Naive thymus-derived CD8-positive, alpha-beta T cell (primary cell): ENCODE measurements at places on chromosomes 13 and 19. TPM values are rescaled to one million over a fixed set of nuclear protein-coding genes. Genes with fewer than 3 reads are reported as not detected.

DNA sequence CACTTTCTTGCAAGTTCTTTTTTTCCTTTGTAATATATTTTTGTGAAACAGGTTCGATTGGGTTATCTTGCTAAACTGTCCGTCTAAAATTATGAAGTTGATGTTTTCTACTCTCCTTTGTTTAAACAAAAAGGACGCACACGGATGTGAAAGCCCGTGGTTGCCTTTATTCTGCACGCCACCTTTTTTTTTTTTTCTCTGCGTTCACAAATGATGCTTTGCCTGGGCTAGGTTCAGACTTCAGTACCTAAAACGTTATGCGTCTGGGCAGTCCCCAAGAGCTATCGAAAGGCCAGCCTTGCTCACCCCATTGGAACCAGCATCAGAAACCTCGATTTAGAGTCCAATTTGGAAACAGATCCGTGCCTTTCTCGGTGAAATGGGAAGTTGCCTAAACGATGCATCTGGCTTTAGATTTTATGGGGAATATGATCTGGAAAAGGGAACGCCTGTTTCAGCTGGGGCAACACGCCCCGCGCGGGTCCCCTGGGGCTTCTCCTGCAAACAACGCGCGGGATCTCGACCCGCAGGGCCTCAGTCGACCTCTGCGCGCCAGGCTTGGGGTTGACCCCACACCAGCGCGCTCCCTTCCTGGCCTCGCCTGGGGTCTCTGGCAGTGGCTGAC lies 113.9 kb downstream of the KCNRG start:
- no peak for DNase-seq

Gene CYP2A6
- total RNA-seq = not detected

- no peak for DNase-seq
Observed at GRCh38 chr13:21242236-21242635, 65.8 kb downstream of the MRPL57 start.

Gene CYP4F8
- total RNA-seq = not detected

DNA sequence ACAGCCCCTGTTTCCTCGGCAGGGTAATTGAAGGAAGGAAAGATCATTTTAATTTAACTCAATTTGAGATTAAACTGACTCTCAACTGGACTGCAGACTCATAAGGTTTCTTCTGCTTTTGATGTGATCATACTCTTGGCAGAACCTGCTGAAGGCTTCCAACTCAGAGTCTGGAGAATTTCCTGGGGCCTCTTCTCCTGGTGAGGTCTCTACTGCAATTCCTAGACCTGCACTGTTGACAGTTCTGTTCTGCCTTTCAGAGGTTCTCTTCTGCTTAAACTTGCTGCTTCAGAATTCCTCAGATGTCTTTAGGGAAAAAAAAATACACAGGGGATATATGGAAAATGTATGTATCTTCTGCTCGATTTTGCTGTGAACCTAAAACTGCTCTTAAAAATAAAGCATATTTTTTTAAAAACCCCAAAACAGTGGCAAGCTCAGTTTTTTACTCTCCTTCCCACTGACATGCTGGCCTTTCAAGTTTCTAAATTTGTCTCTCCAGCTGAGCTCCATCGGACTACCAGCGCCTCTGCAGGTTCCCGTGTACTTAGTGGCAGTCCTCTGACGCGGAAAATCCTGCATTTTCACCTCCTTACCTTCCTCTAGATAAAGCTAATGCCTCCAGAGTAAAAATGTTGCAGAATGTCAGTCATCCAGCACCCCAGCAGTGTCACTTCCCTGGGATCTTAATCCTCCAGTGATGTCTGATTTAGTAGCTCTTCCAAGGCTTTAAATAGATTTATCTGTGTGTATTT lies 733.5 kb upstream of the SGCG start:
- no peak for DNase-seq

DNA sequence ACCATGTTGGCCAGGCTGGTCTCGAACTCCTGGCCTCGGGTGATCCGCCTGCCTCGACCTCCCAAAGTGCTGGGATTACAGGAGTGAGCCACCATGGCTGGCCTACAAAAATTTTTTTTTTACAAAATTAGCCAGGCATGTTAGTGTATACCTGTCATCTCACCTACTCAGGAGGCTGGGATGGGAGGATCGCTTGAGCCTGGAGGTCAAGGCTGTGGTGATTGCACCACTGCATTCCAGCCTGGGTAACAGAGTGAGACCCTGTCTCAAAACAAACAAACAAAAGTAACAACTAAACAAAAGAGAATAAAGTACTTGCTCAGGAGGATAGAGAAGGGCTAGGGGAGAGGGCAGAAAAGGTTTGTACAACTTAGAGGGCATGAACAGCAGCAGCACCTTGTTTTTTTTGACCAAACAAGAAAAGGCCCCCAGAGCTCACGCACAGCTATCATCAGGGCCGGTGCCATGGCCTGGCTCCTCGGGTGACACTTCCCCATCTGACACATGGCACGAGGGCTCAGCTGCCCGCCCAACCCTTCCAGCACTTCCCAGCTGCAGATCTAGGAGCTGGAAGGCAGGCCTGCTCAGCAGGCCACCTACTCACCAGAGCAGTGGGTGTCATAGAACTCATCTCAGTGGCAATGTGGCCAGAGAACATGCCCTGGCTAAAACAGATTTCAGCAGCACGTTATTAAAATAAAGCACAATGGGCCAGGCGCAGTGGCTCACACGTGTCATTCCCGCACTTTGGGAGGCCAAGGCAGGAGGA lies 8.6 kb upstream of the SLC7A9 start:
- DNase-seq = no peak

- DNase-seq = no peak
Observed at GRCh38 chr13:23673354-23673753, 103.1 kb downstream of the TNFRSF19 start.

Gene PRPF31
- 76.4 TPM for total RNA-seq

DNA sequence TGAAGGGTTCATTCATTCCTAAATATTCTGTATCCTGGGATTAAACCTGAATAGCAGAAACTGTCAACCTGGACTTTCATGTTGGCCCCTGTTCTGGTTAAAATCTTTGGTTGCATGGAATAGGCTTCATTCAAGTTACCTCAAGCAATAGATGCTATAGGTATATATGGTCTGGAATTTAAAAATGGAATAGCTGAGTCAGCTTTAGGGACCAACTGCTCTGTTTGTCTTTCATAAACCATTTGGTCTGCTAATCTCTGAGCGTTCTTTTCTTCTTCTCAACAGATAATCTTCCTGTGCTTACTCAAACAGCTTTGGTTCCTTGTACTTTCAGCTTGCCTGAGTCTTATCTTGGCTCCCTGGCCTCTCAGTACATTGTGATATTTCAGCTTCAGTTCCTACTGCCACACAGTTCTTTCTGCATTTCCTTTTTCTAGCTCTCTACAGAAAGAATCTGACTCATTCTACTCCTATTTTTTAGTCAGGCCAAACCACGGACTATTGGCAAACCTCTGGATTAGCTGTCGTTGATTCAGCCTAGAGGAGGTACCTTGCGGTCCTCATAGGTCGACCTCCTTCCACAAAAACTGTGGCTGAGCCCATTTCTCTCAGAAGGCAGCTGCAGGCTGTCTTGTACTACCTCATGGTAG lies 35.9 kb upstream of the MAB21L1 start:
- no peak for DNase-seq

Gene GRIN3B
- total RNA-seq = not detected

DNA sequence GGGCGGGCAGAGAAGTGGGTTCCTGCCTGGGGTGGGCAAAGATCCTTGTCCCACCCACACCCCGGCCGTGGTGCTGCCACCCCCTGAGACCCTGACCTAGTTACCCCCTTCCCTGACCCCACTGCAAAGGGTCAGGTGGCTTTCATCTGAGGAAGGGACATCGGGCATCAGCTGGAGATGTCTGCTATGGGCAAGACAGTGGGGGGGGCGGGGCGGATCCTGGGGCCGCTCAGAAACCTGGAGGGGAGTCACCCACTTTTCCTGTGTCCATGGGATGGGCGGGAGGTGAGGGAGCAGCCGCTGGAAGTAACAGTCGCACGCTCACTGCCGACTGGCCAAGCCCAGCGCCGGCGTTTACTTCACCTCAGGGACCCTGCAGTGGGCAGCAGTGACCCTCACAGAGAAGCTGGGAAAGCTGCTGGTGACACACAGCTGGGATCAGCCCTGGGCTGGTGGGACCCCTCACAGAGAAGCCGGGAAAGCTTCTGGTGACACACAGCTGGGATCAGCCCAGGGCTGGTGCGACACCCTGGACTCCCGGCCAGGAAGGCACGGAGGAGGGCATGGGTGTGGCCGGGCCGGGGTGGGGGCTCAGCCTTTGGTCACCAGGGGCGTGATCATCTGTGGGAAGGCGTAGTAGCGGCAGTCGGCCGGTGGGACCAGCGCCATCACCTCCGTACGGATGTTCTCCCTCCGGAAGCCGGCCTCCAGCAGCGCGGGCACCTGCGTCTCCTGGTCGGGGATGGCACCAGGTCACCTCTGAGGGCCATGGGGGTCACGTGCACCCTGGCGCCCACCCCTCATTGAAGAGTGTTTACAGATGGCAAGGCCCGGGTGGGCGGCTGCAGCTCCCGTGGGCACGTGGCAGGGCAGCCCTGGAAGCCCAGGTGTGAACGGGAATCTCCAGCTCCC lies 4.3 kb downstream of the GAMT start:
- DNase-seq = no peak

Gene AMER2
- not detected for total RNA-seq

GRCh38 chr19:10644260-10645007 lies 9.7 kb upstream of the ILF3 start:
- DNase-seq = peak; percentile 91

- no peak for DNase-seq
Observed at GRCh38 chr13:49100637-49101570, 119.2 kb upstream of the MLNR start.

GRCh38 chr19:13859361-13859880 lies 17.5 kb upstream of the NANOS3 start:
- DNase-seq = no peak

DNA sequence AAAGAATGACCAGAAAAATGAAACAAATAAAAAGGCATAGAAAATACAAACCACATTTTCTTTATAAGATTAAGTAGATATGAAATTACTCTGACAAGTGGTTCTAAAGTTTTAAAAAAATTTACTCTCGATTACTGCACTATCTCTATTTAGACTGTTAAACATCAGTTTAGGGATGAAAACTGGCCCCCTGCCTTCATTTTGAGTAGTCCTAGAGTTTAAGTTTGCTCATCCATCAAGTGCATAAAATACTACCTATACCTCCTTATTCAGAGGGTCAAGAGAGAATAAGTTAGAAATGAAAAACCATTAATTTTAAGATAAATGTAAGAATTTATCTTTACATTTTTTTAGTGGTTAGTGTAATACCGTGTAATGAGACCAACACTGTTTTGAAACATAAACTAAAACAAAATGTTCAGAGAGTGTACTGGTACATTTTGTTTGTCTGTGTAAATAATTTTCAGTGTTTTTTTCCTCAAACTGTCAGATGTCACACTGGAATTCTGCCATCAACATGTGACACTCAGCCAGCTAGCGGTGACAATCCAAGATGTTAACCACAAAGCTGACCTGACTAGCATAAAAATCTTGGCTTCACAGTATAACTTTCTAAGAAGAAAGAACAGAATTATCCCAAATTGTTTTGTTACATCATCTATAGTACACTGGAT lies 184.8 kb upstream of the PCDH20 start:
- DNase-seq = no peak

DNA sequence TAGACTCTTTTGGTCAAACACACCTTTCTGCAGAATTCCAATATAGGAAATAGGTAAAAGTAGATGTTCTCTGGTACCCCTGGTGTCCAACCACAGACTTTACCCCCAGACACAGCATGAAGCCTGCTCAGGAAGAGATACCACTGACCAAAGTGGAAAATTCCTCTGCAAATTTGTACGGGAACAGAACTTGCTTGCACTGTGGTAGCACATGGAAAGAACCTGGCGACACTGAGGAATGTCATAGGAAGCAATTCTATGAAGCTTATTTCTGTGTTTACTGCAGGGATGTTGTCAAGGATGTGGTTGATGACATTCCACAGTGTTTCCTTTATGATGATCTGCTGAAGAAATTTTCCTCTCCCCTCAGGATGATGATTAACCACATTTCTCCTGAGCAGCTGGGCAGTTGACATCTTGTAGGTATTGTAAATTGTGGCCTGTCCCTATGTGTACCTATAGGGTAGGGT lies 48.9 kb upstream of the TNFSF11 start:
- DNase-seq = no peak

GRCh38 chr19:31583148-31583547 lies 233.9 kb upstream of the TSHZ3 start:
- DNase-seq = no peak

Gene ZNF135
- total RNA-seq = 15.4 TPM

DNA sequence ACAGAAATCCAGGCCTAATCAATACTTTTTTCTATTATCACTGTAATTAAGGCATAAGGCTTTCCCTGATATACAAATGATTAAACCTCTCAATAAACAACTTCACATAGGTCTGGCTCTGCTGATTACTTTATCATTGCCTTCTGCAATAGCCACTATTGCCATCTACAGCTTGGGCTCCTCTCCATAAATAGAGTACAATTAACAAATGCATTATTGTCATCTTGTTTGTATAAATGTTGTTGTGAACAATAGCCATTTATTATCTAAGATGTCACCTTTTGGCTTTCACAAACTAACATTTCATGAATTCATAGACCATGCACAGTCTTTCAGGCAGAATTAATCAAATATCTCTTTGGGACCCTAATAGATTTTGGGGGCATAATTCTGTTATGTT lies 53.3 kb downstream of the NHLRC3 start:
- no peak for DNase-seq

DNA sequence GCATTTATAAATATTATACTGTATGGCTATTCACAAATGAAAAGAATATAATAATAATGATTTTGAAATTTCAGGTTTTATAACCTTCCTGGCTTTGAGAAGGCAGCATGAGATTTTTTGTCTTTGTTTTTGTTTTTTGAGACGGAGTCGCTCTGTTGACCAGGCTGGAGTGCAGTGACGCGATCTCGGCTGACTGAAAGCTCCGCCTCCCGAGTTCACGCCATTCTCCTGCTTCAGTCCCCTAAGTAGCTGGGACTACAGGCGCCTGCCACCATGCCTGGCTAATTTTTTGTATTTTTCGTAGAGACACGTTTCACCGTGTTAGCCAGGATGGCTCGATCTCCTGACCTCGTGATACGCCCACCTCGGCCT lies 64.1 kb downstream of the ZNF429 start:
- DNase-seq = no peak

DNA sequence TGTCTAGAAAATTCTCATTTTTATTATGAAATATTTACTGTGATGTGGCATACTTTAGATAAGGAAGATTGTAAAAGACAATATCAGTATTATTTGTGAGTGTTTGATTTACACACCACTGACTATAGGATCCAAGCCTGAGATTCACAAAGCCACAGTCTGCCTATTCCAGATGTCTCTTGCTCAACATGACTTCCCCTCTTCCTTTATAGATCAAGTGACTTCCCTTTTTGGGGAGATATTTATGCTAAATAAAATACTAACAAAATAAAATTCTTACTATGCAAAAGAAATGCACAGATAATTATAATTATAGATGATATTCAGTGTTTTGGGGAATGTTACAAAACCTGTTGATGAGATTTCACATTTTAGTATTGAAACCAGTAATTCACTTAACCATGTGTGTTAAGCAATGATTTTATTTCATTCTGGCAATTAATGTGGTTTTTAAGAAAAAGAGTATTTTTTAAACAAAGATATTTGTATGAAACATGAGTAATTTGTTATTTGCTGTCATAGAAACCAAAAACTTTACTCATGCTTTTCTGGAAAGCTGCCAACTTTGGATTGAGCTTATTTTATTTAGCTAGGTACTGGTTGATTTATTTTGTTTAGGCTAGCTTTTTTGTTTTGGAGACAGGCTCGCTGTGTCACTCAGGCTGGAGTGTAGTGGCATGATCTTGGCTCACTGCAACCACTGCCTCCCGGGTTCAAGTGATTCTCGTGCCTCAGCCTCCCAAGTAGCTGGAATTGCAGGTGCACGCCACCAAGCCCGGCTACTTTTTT lies 13.7 kb upstream of the GPR183 start:
- DNase-seq = no peak

Gene RFPL4A
- not detected for total RNA-seq

- peak; percentile 35 for DNase-seq
Observed at GRCh38 chr19:991174-991931, 7.2 kb downstream of the WDR18 start.
